Tibial nerve (tissue), 4 donors: ENCODE measurements at places on chromosomes 6 and 20. TPM values are rescaled to one million over a fixed set of nuclear protein-coding genes. Genes with fewer than 3 reads are reported as not detected.

DNA sequence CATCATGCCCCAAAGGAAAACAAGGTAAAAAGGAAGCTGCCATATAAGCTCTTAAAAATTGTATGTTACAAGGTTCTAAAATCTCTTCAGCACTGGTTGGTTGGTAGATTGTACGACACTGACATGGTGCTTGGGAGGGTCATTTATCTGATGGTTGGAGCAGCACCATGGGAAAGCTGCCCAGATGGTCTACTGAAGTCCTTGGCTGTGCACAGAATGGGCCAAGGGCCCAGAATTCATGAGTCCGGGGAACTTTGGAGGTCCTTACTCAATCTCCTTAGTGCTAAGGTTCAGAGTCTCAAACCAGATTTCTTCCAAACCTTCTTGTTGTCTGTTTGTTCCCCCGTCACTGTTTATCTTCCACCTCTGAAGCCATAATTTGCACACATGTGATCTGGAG lies 314.4 kb downstream of the ESR1 start:
- H3K27me3 ChIP-seq: no peaks in the 10 kb centered on the region
- no peaks in the 10 kb centered on the region for H3K36me3 ChIP-seq
- no peak overlapping the region for H3K27ac ChIP-seq
- H3K4me3 ChIP-seq: no peak overlapping the region

GRCh38 chr6:87212596-87212995 lies 57.2 kb downstream of the ZNF292 start:
- no peaks in the 10 kb centered on the region for H3K4me1 ChIP-seq
- H3K4me3 ChIP-seq: no peak overlapping the region
- H3K36me3 ChIP-seq: no peaks in the 10 kb centered on the region
- DNase-seq: no peak

DNA sequence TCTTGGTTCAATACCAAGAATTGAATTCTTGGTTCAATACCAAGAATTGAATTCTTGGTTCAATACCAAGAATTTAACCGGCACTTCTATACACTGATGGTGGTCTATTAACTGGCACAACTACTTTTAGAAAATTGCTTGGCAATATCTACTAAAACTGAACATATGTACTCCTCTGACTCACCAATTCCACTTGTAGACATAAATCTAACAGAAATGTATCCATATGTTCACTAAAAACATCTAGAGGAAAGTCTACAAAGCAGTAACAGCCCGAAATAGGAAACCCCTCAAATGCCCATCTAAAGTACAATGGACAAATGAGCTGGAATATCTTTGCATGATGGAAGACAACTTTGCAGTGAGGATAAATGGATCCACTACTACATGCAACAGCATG lies 71.9 kb downstream of the KIF16B start:
- H3K27ac ChIP-seq: no peak overlapping the region
- H3K4me3 ChIP-seq: no peak overlapping the region
- peaks cover 14% of the 10 kb centered on the region for H3K4me1 ChIP-seq

GRCh38 chr20:51379601-51380341 lies 162.7 kb downstream of the NFATC2 start:
- H3K4me3 ChIP-seq: no peak overlapping the region
- no peak for DNase-seq
- no peak overlapping the region for H3K27ac ChIP-seq
- H3K4me1 ChIP-seq: no peaks in the 10 kb centered on the region

DNA sequence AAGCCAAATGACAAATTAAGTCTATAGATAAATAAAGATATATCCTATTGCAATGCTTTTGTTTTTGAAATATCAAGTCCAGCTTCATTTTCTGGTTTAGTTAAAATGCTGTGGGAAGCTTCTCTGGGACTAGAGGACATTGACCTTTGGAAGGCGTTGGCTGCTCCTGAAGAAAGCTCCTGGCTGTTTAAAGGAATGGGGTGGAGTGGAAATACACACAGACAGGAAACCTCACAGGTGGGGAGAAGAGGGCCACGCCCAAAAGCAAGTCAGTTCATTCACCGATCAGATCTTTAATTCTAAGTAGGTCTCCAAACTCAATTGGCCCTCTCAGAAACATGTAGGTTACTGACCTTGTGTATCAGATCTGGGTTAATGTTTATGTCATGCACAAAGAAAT lies 59.6 kb downstream of the SPTLC3 start:
- H3K36me3 ChIP-seq: no peaks in the 10 kb centered on the region
- no peak overlapping the region for H3K27ac ChIP-seq
- no peaks in the 10 kb centered on the region for H3K4me1 ChIP-seq
- no peaks in the 10 kb centered on the region for H3K27me3 ChIP-seq
- H3K4me3 ChIP-seq: no peak overlapping the region
- no peak for DNase-seq

DNA sequence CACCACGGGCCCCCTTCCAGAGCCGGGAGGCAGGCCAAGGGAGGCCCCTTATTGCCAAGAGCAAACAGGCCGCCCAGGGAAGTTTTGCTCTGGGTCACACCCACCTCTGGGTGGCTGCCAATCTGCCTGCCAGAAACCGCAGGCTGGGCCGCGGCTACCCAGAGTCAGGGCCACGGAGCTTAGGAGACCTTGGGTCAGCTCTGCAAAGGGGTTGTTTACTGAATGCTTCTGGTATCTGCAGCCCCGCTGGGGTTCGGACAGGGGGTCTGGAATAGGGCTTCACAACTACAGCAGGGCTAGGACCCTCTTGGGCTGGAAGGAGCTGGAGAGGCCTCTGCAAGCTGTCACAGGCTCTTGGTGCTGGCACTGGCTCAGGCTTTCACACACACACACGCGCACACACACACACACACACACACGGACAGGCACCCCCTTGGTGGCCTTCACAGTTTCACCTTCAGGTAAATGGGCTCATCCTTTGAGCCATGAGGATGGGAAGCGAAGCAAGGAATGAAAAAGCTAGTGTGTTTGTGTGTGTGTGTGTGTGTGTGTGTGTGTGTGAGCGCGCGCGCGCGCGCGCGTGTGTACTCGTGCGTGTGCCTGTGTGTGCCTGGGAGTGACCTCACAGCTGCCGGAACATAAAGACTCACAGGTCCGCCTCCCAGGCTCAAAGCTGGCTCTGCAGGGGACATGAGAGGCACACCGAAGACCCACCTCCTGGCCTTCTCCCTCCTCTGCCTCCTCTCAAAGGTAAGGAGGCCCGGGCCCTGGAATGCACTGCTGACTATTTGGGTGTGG lies at the start of gene CCN5:
Gene CCN5, plus strand, starts transcription at position 669 of the 798 bp plus-strand sequence. Its CDS starts 22 bp downstream, at position 691.
- peak within 1 kb of the TSS; percentile 82 for H3K27ac ChIP-seq
- no peak within 1 kb of the TSS for H3K4me3 ChIP-seq
- peak; percentile 88 for DNase-seq
- no peaks in the 10 kb centered on the region for H3K27me3 ChIP-seq

The PTPRT gene
- total RNA-seq: not detected

The C20orf141 gene
- total RNA-seq: not detected
